ENCODE measurements at places on chromosomes 1 and 21.

DNA sequence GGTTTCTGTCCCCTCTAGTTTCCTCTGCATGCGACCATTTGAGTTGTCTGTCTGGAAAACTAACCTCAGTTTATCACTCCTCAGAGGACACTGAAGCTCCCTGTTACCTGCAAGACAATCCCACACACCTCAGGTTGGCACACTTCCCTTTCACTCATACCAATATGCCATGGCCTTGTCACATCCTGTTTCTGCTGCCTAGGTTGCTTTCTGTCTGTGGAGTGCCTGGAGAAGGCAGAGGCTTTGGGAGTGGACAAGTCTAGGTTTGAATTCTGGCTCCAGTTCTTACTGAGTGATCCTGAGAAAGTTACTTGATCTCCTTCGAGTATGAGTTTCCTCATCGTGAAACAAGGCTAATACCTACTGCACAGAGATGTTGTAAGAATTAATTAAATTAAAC is 171.5 kb upstream of the CACYBP start:
- no peak for DNase-seq

GRCh38 chr1:230189341-230189740 is 122.3 kb downstream of the GALNT2 start:
- no peak for DNase-seq

GRCh38 chr1:241499910-241500309 is 19.6 kb downstream of the FH start:
- peak; percentile 14 for DNase-seq

- peak; percentile 55 for DNase-seq
These were observed 561 bp upstream of the COQ8A start for GRCh38 chr1:226939438-226940028.

GRCh38 chr21:16186742-16187141 is 457.0 kb downstream of the USP25 start:
- no peak for DNase-seq

DNA sequence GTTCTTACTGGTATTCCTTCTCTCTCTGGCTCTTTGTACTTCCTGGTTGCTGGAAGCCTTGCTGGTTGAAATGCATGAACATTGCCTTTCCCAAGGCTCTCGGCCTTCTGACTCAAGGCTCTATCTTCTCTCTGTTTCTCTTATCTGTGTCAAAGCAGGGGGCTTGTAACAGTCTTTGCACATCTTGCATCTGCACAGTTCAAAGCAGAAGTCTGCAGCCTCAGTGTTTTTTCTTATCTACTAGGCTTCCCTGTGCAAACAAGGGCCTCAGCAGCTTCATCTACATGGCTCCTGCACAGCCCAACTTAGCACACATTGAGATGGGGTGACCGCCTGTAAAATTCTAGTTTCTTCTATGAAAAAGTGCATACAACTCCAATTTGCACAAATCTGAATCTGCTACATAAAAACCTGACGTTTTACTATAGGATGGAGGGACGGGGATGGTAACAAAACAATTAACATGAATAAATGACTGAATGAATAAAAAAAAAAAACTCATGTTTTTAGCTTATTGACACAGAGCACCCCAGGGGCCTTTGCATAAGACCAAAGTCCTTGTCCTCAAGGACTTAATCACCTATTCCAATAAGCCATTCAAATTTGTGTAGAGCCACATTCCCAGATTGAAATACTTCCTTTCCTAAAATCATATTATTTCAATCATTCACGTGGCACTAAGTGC is 458.3 kb downstream of the LMO4 start:
- DNase-seq, result no peak

DNA sequence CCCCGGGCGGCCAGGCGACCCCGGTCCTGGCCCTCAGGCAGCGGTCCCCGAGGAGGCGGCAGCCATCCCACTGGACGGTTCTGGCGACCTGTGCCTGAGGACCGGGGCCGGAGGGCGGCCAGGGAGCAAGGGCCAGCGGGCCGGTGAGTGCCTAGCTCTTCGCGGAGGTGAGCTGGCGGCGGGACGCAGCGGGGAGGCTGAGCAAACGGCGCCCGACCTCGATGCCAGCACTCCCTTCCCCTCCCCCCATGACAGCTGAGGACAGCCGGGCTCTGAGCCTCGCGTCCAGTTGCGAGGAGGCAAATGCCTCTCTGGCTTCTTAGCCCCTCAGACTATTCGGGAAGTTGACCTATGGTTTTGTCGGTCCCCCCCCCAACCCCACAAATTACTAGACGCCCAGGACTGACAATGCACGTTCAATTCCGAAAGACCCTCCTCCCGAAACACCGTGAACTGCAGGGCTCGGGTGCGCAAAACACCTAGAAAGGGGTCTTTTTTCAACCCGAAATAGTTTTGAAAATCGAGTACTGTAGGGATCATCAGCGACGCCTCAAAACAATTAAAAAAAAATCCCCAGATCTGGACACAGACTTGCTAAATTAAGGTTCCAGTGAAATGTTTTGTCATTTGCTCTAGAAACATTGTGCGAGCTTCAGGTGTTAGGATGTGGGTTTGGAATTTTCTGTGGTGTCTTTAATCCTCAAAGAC is 8.3 kb downstream of the CDKN2C start:
- peak; percentile 75 for DNase-seq

GRCh38 chr1:33246171-33246570 is 10.1 kb upstream of the ZNF362 start:
- DNase-seq, result no peak

DNA sequence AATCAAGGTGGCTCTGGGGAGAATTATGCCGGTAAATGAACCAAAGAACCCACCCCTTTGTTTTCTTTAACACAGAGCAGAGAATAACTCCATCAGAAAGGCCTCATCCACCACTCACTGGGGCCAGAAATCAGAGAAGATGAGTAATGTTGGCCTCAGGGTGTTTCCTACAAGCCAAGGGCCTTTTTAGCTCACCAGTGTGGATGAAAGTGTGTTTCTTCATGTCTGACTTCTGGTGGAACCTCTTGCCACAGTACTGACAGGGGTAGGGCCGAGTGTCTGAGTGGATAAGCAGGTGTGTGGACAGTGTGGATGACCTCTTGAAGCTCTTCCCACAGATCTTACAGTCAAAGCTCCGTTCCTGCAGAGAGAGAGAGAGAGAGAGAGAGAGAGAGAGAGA is 8.3 kb downstream of the GFI1 start:
- DNase-seq, result no peak

DNA sequence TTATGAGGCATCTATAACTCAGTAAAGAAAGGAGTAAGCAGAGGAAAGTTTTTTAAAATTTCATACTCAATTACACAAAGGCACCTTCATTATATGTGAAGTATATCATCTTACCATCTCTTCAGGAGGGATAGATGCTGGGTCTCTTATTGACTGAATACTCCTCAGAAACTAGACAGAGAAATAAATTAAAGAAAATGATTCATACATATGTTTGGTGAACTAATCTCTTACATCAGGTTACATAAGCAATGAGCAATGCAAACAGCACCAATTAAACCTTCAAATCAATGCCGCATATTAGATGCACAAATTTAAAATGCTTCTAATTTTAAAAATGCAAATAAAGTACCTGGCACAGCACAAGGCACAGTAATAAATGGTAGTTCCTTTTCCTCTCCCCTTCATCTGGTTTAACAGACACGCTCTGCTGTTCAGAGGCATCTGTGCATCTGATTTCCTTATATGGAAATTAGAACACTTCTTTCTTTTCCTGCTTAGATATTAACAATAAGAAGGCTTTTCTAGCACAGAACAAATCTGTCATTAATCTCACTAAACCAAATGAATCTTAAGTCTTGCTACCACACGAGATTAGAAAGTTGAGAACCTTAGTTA is 20.0 kb downstream of the SCYL3 start:
- no peak for DNase-seq

DNA sequence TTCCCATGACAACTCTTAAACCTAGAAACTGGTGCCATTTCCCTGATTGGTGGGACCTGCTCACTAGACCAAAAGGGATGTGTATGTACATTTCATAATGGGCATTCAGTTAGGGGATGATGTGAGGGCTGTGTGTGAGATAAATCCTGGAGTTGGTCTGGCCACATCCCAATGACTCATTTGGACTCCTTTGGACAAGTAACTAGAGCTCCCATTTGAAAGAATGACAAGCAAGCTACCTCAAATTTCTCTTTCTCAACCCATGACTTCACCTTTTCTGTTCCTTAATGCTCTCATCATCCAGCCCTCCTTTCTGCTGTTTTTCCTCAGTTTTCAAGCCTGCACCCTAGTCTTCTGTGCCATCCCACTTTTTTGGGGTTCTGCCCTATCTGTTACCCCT is 27.9 kb downstream of the EBNA1BP2 start:
- peak; percentile 17 for DNase-seq

- DNase-seq, result no peak
These were observed 34.9 kb downstream of the TMCO4 start for GRCh38 chr1:19764848-19765247.

DNA sequence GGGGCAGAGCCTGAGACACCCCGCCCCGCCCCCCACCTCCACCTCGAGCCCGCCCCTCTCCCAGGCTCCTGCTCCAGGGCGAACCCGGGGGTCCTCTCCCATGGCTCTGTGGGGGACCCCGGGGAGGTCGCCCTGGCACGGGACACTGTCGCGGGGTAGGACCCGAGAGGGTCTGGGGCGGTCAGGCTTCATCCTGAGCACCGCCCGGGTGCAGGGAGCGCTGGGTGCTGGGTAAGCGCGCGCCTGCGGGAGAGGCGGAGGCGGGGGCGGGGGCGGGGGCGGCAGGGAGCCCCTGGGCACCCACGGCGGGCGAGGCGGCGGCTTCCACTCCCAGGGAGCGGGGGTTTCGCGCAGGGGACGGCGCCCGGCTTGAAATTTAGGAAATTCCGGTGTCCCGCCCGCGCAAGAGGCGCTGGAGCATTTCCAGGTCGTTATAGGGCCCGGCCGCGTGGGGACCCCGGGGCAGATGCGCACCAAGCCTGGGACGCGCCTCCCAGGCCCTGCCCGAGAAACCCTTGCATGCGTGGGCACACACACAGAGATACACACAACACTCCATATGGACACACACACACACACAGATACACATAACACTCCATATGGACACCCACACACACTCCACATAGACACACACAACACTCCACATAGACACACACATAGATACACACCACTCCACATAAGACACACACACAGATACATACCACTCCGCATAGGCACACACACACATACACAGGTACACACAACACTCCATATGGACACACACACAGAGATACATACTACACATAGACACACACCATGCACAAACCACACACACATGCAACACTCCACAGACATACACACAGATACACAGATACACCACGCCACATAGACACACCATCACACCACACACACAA is 48.7 kb upstream of the SLC19A1 start:
- DNase-seq, result no peak

Measured in AG08396 (cell line).